MM.1S (cell line): ENCODE measurements at places on chromosomes 5 and 9.

DNA sequence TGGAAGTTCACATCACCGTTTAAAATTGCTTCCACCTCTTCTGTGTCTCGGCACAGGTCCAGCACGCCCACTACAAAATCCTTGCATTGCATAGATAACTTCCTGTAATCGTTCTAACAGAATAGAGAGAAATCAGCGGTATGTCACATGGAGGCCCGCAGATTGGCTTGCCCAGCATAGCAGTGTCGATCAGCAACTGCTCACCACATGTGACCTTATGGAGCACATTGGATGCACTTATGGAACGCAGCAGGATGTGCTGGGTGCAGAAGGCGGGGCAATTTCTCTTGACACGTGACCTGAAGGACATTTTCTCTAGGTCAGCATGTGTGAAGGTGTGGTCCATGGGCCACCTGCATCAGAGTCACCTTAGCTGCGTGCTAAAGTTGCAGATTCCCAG is 49.7 kb downstream of the TRPC7 start:
- H3K36me3 ChIP-seq: no peaks in the 10 kb centered on the region
- H3K4me1 ChIP-seq: no peaks in the 10 kb centered on the region
- H3K4me3 ChIP-seq: no peak overlapping the region
- no peak overlapping the region for H3K27ac ChIP-seq

DNA sequence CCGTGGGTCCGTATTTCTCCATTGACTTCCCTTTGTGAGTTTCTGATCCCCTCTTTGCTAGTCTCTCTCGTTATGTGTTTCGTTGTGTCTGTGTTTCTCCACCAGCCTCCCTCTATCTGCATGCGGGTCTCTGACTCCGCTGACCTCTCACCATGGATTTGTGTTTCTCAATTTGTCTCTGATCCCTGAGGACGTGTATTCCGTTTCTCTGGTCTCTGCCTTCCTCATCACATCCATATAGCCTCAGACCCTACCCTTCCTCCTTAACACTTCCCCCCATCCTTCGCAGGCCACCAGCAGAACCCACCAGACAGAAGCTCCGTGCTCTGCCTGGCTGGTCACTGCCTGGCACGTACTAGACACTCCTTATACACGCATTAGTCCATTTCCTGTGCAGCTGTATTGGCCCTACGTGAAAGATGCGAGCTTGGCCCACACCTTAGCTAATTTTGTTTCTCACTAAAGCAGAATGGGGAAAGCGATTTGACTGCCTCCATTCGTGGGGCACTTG is 631 bp downstream of the B4GALT7 start:
- H3K27ac ChIP-seq: peak overlapping the region; percentile 51; the same call in 1 of the 2 replicates
- H3K4me1 ChIP-seq: peaks cover 8% of the 10 kb centered on the region
- H3K27me3 ChIP-seq: no peaks in the 10 kb centered on the region
- no peak for DNase-seq
- no peaks in the 10 kb centered on the region for H3K36me3 ChIP-seq

DNA sequence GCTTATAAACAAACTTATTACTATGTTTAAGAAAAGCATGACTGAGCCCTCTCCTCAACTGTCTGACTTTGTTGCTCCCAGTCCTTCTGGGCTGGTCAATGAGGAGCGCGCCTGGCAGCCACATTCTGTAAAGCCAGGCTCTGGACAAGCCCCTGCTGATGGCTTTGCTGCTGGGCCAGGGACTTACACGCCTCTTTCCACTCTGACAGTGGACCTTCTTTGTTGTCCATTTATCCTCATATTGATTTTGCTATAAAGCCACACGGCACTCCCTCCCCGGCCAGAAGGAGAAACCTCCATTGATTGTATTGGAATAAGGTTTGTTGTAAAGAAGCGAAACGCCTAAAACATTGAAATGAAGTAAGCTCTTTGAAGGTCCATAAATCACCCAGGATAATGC is 50.6 kb downstream of the C5orf15 start:
- no peak for DNase-seq
- no peaks in the 10 kb centered on the region for H3K27me3 ChIP-seq
- H3K4me3 ChIP-seq: no peak overlapping the region
- no peaks in the 10 kb centered on the region for H3K4me1 ChIP-seq
- H3K27ac ChIP-seq: no peak overlapping the region

- H3K27me3 ChIP-seq: no peaks in the 10 kb centered on the region
- no peaks in the 10 kb centered on the region for H3K4me1 ChIP-seq
These were observed 1156.9 kb downstream of the CDH9 start for GRCh38 chr5:25881318-25882036.

DNA sequence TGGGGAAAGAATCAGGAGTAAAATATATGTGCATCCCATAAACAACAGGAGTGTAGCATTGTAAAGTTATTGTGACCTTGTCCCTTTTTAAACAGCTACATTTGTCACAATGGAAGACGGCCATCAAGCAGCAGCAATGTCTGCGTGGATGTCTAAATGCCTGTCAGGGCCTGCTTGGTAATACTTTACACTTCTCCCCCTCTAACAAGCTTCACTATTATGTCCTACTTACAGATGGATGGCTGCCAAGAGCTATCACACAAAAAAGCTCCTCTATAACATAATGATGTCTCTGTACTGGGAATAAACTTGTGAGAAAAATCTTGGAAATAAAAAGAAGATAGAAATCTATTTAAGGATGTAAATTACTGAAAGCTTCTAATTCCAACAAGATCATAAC is 213.0 kb downstream of the FBXL17 start:
- no peaks in the 10 kb centered on the region for H3K4me1 ChIP-seq
- H3K27me3 ChIP-seq: no peaks in the 10 kb centered on the region
- H3K36me3 ChIP-seq: 0 out of 2 replicates have a peak, but pooled peaks cover under 1% of the 10 kb centered on the region

DNA sequence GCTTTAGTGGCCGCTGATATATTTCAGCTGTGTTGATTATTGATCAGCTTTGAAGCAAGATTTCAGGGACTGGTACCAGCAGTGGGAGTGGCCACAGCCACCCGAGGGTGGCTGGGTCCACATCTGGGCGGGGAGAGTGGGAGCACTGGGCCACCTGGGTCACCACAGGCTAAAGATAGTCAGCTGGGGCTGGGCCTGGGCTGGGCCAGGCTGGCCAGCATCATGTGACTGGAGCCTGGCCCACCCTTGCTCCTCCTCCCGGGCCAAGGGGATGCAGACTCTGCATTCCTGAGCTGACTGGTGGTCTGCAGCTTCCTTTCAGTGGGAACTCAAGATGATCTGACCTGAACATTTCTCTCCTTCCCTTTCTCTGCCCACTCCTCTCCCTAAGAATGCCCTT is 27.1 kb downstream of the LARP1 start:
- H3K4me1 ChIP-seq: peaks cover 32% of the 10 kb centered on the region
- H3K27me3 ChIP-seq: no peaks in the 10 kb centered on the region
- no peaks in the 10 kb centered on the region for H3K36me3 ChIP-seq
- no peak for DNase-seq

GRCh38 chr9:134591082-134591571 is 50.5 kb upstream of the COL5A1 start:
- H3K27me3 ChIP-seq: peaks cover 58% of the 10 kb centered on the region
- no peaks in the 10 kb centered on the region for H3K36me3 ChIP-seq
- no peak overlapping the region for H3K4me3 ChIP-seq
- no peaks in the 10 kb centered on the region for H3K4me1 ChIP-seq
- DNase-seq: no peak
- no peak overlapping the region for H3K27ac ChIP-seq

DNA sequence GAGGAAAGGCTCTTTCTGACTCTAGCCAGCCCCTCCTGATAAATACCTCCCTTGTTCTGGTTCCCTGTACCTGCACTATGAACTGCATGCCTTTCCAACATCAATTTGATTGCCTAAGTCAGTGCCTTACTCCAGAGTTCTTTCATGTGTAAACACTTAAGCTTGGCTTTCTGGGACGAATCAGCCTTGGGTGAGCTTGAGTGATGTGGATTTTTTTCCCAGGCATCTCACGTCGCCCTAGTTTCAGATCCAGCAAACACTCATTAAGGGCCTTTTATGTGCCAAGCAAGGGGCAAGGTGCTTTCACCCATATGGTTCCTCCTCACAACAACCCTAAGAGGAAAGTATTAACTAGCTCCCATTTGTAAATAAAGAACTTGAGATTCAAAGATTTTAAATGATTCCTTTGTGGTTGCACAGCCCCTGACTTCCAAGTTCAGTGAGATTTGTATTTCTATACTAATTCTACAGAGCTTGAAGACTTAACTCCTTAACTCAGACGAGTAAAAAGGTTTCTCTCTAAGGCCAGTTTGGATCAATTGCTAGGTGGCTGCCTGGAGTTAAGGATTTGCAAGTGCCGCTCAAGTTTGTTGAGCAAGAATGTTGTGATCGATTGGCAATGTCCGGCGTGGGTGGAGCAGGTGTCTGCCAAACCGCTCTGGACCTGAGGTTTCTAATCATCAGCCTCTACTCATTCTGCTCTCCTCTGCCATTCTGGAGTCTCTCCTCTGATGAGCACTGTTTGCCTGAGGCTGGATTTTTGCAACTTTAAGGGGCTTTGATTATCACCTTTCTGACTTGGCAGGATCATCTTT is 20.2 kb upstream of the TJP2 start:
- no peaks in the 10 kb centered on the region for H3K36me3 ChIP-seq
- DNase-seq: no peak
- H3K27ac ChIP-seq: no peak overlapping the region
- H3K4me3 ChIP-seq: no peak overlapping the region
- no peaks in the 10 kb centered on the region for H3K4me1 ChIP-seq

DNA sequence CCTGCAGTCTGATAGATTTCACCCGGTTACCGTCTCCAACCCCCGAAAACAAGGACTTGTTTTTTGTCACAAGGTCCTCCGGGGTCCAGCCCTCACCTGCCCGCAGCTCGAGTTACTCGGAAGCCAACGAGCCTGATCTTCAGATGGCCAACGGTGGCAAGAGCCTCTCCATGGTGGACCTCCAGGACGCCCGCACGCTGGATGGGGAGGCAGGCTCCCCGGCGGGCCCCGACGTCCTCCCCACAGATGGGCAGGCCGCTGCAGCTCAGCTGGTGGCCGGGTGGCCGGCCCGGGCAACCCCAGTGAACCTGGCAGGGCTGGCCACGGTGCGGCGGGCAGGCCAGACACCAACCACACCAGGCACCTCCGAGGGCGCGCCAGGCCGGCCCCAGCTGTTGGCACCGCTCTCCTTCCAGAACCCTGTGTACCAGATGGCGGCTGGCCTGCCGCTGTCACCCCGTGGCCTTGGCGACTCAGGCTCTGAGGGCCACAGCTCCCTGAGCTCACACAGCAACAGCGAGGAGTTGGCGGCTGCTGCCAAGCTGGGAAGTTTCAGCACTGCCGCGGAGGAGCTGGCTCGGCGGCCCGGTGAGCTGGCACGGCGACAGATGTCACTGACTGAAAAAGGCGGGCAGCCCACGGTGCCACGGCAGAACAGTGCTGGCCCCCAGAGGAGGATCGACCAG is 121.3 kb downstream of the DAB2IP start:
- H3K27ac ChIP-seq: no peak overlapping the region
- no peaks in the 10 kb centered on the region for H3K27me3 ChIP-seq

GRCh38 chr5:78542321-78542840 is 106.2 kb downstream of the LHFPL2 start:
- no peaks in the 10 kb centered on the region for H3K36me3 ChIP-seq
- no peak overlapping the region for H3K27ac ChIP-seq
- no peaks in the 10 kb centered on the region for H3K27me3 ChIP-seq
- H3K4me3 ChIP-seq: no peak overlapping the region

DNA sequence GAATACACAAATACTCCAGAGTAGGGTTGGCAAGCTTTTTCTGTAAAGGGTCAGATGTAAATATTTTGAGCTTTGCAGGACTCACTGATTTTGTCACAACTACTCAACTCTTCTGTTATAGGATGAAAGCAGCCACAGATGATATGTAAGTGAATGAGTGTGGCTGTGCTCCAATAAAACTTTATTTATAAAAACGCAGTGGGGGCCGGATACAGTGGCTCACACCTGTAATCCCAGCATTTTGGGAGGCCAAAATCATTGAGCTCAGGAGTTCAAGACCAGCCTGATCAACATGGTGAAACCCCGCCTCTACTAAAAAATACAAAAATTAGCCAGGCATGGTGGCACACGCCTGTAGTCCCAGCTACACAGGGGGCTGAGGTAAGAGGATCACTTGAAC is 69.1 kb downstream of the FBXW11 start:
- DNase-seq: no peak
- H3K4me1 ChIP-seq: no peaks in the 10 kb centered on the region
- no peak overlapping the region for H3K4me3 ChIP-seq
- H3K36me3 ChIP-seq: no peaks in the 10 kb centered on the region

- H3K36me3 ChIP-seq: no peaks in the 10 kb centered on the region
- no peak for DNase-seq
- no peak overlapping the region for H3K4me3 ChIP-seq
- H3K27ac ChIP-seq: no peak overlapping the region
- no peaks in the 10 kb centered on the region for H3K27me3 ChIP-seq
These were observed 509.3 kb downstream of the KDM4C start for GRCh38 chr9:7266911-7267595.

GRCh38 chr9:72443855-72444254 is 77.6 kb upstream of the TMC1 start:
- no peaks in the 10 kb centered on the region for H3K36me3 ChIP-seq
- H3K4me3 ChIP-seq: no peak overlapping the region
- H3K4me1 ChIP-seq: no peaks in the 10 kb centered on the region
- DNase-seq: no peak
- H3K27me3 ChIP-seq: no peaks in the 10 kb centered on the region
- H3K27ac ChIP-seq: no peak overlapping the region

GRCh38 chr5:120510098-120510637 is 46.1 kb downstream of the PRR16 start:
- H3K27ac ChIP-seq: no peak overlapping the region
- H3K27me3 ChIP-seq: no peaks in the 10 kb centered on the region
- no peak for DNase-seq
- H3K36me3 ChIP-seq: no peaks in the 10 kb centered on the region

- H3K36me3 ChIP-seq: no peaks in the 10 kb centered on the region
- no peaks in the 10 kb centered on the region for H3K27me3 ChIP-seq
- H3K4me1 ChIP-seq: peaks cover 5% of the 10 kb centered on the region; the same call in 1 of the 2 replicates
- no peak overlapping the region for H3K4me3 ChIP-seq
These were observed 52.9 kb downstream of the ELL2 start for GRCh38 chr5:95908799-95909198.

DNA sequence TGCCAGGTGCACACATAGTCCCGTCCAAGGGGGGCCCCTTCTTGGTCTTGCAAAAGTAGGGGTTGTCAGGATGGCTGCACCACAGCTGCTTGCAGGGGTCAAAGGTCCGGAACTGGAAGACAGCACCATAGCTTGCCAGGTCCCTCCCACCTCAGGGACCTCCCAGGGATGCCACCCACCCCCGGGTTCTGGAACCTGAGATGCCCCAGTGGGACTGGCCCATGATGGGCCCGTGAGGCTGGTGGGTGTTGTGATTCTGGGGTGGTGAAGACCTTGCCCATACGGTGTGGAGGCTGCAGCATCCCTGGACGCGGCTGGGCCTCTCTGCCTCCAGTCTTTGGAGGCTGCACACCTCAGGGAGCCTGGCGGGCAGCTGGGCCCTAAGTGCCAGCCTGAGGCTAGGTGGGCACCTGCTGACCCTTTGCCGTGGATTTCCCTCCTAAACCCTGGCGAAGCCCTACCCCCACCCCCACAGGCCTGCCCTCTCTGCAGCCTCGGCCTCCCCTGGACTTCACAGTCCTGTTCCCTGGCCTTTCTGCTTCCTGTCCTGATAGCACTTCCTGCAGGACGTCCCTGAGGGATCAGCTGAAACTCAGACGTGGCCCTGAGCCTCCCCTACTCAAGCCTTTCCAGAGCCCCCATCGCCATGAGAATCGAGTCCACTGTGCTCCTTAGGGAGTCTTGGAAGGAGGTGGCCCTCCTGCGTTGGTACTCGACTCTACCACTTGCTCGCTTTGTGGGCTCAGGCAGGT is 92.1 kb downstream of the ZNF354C start:
- no peak overlapping the region for H3K4me3 ChIP-seq
- H3K36me3 ChIP-seq: no peaks in the 10 kb centered on the region

GRCh38 chr9:78898234-78898633 is 601.3 kb downstream of the PSAT1 start:
- H3K27ac ChIP-seq: no peak overlapping the region
- H3K36me3 ChIP-seq: no peaks in the 10 kb centered on the region
- H3K4me3 ChIP-seq: no peak overlapping the region
- no peak for DNase-seq
- H3K4me1 ChIP-seq: no peaks in the 10 kb centered on the region
